ENCODE measurements at places on chromosomes 11 and 22.
A peak's percentile ranks its signal among the peaks of the same experiment; 100 is the strongest.

- peak; percentile 40 for DNase-seq
Measured at GRCh38 chr11:12540913-12541582, 133.2 kb upstream of the TEAD1 start.

DNA sequence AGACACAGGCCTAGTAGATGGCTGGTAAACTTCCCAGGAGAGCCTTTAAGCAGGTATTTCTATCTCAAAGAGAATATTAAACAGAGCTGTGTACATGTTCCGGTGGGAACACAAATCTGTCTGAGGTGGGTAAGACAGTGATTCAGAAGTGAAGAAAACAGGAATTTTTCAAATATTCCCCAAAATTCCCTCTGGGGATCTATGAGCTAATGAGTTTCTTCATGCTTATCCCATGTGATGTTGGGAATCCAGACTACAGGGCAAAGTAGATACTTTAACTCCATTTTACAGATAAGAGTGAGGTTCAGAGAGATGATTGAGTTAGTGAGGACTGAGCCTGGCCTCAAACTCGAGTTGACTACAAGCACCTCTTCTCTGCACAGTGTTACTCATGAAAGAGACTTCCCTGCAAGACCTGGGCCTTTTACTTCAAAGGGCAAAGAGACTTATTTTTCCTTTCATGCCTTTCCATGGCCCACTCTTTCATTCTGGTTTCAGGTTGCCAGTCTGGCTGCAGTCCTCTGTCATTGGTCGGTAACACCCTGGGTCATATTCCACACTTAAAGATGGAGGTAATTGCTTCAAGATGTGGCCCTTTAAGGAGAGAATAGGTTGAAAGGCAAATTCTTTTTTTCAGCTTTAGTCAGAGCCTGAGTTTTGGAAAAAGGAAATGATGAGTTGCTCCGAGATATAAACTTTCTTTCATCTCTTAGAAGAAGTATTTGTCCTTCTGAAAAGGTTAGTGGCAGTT is 70.1 kb downstream of the CYB5R2 start:
- DNase-seq = no peak

- DNase-seq = no peak
Measured at GRCh38 chr22:22870577-22871404, 16.8 kb upstream of the IGLL5 start.

GRCh38 chr11:11215944-11216343 is 137.1 kb downstream of the CSNK2A3 start:
- DNase-seq = no peak

GRCh38 chr11:68153742-68154141 is 32.6 kb upstream of the CHKA start:
- no peak for DNase-seq

- DNase-seq = no peak
Measured at GRCh38 chr11:44698252-44698912, 28.4 kb upstream of the TSPAN18 start.

DNA sequence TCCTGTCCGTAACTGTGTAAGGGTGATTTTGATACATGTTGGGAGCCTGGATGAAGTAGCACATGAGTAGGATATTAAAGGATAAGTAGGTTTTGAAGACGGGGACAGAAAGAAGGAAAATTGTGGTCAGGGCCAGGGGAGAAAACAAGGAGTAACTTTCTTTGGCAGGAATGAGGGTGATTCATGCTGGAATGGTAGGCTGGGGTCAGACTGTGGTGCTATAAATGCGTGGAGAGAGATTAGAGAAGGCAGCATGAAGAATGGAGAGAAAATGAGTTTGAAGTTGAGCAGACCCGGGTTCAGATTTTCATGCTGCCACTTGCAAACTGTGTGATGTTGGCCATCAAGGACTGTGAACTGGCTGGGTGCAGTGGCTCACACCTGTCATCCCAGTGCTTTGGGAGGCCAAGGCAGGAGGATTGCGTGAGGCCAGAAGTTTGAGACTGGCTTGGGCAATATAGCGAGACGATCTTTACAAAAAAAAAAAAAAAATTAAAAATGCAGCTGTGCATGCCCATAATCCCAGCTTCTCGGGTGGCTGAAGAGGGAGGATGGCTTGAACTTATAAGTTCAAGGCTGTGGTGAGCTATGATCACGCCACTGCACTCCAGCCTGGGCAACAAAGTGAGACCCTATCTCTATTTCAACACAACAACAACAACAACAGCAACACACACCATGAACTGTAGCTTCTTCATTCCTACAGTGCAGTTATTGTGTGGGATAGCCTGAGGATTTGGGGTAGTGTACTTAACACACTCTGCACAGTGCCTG is 22.3 kb downstream of the ZBTB16 start:
- peak; percentile 29 for DNase-seq

- DNase-seq = no peak
Measured at GRCh38 chr11:86676533-86677154, 4.2 kb upstream of the ME3 start.

DNA sequence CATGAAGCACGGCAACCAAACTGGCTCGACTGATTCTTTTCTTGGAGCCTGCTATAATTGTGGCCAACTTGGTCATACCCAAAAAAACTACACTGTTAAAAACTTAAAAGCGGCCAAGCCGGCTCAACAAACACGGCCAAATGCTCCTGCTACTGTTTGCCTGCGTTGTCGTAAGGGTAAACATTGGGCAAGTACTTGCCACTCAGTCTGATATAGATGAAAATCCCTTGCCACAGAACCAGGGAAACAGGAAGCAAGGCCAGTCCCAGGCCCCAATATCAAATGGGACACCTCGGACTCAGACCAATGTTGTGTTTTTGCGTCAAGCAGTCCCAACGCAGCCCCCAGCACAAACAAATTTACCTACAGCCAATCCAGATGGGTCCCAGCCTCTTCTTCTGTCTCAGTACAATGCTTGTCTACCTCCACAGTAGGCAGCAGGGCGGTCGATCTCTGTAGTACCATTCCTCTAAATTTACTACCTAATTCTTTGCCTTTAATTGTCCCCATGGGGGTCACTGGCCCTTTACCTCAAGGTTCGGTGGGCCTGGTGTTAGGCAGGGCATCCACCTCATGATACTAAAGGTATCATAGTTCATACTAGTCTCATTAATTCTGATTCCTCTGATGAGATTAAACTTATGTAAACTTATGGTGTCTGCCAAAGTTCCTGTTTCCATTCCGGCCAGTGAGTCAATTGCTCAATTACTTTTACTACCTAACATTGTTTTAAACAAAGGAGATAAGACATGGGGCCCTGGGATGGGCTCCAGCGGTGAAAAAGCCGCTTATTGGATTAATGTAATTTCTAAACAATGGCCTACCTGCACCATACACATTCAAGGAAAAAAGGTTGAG is 3.7 kb upstream of the COMT start:
- no peak for DNase-seq

DNA sequence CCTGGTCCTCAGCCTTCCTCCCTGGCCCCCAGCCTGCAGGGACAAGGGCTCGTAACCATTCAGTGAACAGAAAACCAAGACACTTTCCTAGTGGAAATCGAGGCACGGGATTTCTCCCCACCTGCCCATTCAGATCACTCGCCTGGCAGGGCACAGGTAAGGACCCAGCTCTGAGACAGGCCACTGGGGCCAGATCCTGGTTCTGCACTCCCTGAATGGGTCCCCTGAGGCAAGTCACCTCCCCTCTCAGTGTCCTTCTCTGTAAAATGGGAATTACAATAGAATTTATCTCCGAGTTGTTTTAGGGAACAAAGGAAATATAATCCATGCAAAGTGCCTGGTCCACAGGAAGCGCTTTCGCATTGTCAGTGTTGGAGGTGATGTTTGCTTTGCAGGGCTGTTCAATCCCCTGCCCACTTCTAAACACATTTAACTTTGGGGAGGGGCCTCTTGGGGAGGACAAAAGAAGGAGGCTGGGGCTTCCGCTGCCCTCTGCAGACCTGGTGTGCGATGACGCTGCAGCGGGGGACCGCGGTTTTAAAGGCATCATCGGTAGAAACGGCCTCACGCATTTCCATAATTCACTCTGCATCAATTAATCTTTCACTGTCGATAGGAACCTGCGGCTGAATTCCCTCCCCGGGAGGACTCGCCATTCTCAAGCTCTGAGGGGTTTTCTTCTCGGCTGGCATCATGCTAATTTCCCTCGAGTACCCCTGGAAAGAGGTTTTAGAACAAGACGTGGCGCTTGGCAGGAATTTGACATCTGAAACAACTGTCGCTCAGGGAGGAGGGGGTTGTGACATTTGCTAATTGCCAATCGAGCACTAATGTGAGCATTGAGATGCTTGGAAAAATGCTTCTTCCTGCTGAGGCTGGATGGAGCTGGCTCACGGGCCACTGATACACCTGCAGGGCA is 70.4 kb upstream of the FGF3 start:
- no peak for DNase-seq

DNA sequence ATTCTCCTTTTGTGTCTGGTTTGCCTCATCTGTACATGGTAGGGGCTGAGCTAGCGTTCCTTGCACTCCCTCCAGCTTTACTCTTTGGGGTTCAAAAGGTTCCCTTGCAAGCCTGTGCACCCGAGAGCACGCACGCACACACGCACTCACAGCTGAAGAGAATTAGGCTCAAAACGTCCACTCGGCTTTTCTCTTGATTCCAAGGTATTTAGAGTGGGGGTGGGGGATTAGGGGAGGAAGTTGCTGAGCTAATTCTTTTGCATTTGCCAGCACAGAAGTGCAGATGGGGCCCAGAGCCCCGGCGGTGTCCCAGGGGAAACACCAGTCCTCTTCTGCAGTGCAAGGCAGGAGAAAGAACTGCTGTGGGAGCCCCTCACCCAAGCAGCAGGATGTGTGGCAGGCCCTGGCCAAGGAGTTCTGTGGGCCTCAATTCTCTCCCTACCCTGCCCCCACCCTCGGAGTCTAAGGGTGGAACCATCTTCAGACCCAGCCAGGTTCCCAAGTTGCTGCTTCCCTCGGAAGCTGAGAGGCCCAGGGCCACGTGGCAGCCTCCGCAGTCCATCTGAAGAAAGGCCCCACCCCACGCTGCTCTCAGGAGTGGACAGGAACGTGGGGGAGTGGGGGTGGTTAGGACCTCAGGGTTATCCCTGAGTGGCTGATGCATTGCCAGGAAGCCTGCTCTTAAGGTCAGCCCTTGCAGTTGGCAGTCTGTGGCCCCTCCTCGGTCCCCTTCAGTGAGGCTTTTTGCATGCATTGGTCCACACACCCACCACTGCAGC is 3.8 kb upstream of the KCNQ1OT1 start:
- DNase-seq = no peak

GRCh38 chr22:32271389-32271788 is 16.2 kb upstream of the SLC5A4 start:
- DNase-seq = no peak

DNA sequence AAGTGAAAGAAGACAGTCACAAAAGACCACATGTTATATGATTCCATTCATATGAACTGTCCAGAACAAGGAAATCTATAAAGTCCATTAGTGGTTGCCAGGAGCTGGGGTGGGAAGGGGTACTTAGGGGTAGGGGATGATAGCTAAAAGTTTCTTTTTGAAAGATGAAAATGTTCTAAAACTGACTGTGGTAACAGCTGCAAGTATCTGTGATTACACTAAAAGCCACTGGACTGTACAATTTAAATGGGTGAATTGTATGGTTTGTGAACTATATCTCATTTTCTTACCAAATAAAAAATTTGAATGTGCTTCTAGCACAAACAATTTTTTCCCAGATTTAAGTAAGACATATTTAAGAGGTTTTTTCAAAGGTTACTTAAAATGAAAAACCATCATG is 22.1 kb downstream of the CHKA start:
- no peak for DNase-seq

GRCh38 chr11:36360826-36361415 is 64.8 kb downstream of the PRR5L start:
- no peak for DNase-seq

GRCh38 chr11:66335531-66336233 is 552 bp downstream of the RIN1 start:
- DNase-seq = peak; percentile 26

DNA sequence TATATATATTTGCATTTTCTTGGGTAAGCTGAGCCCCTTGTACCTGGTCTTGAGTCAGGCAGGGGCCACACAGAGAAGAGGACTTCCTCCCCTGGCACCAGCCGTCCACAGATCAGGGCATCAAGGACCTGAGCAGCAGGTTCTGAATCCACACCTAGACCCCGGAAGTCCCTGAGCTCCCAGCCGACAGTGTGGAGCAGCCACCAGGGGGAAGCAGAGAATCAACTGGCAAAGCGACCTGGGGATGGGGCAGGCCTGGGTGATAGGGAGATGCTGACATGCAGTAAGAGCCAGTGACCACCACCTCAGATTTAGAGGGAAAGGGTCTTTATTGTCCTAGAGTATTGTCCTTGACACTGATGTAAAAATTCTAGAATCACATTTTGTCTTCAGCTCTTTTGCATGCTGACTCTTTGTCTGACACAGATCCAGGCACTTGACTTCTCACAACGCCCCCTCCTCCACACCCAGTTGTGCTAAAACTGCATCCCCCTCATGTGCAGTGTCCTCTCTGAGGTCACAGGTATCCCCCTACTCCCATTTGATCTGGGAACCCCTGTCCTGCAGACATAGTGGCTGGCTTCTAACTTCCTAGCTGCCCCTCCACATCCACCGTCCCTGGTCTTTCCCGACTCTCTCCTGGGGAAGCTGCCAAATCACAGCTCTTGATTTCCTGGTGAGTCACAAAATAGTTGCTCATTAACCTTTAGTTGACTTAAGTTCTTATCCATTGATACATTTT is 109.3 kb downstream of the GGTLC2 start:
- DNase-seq = peak; percentile 57

- DNase-seq = no peak
Measured at GRCh38 chr11:108147150-108147549, 25.8 kb downstream of the ACAT1 start.

GRCh38 chr11:112801025-112801816 is 160.0 kb upstream of the NCAM1 start:
- DNase-seq = no peak

GRCh38 chr22:40415531-40416266 is 45.3 kb downstream of the SGSM3 start:
- no peak for DNase-seq

- DNase-seq = no peak
Measured at GRCh38 chr22:44299124-44299523, 13.6 kb downstream of the SHISAL1 start.

DNA sequence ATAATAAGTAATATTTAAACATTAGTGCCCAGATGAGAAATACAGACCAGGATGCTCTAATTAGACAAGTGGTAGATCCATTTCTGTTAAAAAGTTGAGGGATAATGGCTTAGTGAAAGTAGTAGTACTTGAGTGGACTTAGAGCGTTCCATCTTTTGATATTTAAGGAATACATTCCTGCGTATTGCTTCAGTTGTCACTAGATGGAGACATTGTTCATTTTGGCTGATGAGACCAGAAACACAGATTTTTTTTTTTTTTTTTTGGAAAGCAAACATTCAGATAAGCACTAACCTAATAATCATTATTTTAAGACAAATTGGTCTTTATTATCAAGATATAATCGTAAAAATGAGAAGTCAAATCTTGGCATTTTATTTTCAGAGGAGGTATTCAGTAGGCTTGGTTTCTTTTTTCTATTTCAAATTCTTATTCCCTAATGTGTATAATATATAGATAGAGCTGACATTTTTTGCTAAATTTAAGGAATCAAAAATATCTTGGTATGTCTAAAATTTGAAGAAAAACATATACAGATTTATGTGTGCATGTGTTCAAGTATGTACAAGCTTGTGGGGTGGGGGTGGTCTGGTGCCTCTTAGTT is 92.9 kb downstream of the DYNC2H1 start:
- peak; percentile 34 for DNase-seq

All from RWPE1 (cell line).